ENCODE measurements at places on chromosomes 11 and 22.

DNA sequence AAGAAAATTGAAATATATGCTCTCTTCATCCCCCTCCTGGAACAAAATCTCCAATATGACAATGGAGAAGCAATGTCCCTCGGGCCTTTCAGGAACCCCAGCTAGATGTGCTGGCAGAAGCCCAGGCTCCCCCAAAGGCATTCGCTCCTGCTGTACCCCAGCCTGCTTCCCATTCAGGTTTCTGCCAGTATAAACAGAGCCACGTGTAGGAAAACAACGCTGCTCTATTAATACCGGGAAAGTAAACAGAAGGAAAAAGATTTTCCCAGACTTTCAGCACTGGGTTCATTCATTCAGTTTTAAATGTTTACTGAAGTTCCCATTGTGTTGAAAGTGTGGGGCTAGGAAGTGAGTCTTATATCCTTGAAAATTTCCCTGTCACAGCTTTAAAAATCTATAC lies 147.1 kb downstream of the CADM1 start:
- no peak for DNase-seq

GRCh38 chr11:8354622-8355415 lies 91.1 kb upstream of the LMO1 start:
- no peak for DNase-seq

DNA sequence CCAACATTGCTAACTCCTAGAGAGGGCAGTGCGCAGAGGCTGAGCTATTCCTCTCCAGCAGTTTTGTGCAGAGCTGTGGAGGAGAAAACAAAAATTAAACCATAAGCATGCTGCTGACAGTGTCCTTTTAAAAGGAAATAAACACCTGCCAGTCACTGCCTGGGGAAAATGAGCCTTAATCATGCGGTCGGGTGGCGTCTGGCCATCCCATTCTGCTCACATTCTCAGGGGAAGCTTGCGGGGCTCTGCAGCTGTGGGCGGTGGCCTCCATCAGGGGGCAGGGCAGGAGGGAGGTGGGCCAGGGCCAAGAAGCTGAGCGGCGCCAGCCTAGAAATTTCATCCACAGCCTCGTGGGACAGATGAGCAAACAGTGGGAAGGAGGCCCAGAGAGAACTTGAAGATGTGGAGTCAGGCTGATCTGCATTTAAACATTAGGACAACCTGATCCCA lies 71.0 kb upstream of the TP53I11 start:
- no peak for DNase-seq

DNA sequence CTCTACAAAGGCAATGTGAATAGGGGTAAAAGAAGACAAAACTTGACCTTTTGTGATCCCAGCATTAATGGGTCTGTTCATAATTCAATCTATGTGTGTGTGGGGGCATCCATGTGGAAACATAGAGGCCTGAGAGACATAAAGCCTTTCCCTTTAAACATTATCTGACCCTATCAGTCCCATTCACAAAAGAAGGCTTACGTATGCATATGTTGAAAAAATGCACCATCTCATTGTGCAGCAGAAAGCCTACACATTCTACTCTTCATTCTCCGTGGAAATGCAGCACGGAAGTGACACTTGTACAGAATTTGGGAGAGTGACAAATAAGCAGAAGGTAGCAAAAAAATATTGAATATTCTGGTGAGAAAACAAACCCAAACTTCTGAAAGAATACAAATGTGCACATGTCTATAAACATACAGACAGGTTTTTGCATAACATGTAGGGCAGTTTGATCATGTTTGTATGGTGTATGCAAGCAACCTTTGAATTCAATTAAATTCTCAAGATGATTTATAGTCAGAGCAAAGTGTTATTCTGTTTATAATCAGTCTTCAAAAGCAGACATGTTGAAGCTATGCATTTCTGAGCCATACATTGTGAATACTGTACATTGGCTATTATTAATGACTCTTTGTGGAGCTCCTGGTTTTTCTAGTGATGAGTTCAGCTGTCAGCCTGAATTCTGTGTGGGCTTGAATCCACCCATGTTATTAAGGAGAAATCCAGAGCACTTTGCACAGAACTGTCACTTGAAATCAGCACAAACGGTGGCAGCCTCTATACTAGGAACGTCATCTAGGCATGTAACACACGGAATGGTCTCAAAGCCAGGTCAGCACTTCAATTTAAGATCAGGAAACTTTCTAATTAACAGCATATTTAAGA lies 236.8 kb downstream of the DCDC1 start:
- no peak for DNase-seq

- no peak for DNase-seq
Measured at GRCh38 chr11:34270711-34271110, 87.1 kb downstream of the ABTB2 start.

GRCh38 chr22:17350292-17350691 lies 19.0 kb upstream of the CECR2 start:
- no peak for DNase-seq

GRCh38 chr11:81804858-81805257 lies 928.8 kb downstream of the FAM181B start:
- no peak for DNase-seq
